Esophagus mucosa (tissue), 1 donor: ENCODE measurements at places on chromosomes 5 and 9. TPM values are rescaled to one million over a fixed set of nuclear protein-coding genes. Genes with fewer than 3 reads are reported as not detected.

TXNDC8 gene
- total RNA-seq, result not detected

MARCOL gene
- not detected for total RNA-seq

INSL4 gene
- total RNA-seq, result not detected

ADAMTS2 gene
- total RNA-seq, result 3.5 TPM

GRM6 gene
- total RNA-seq, result not detected

DRD1 gene
- total RNA-seq, result not detected

HEMGN gene
- total RNA-seq, result not detected

ATG12 gene
- 18.5 TPM for total RNA-seq

PANK3 gene
- total RNA-seq, result 57.7 TPM

LAMC3 gene
- total RNA-seq, result 0.52 TPM

CBY3 gene
- not detected for total RNA-seq

CATSPER3 gene
- 0.40 TPM for total RNA-seq

SHOC1 gene
- 0.56 TPM for total RNA-seq

LCNL1 gene
- 0.20 TPM for total RNA-seq

ZNF618 gene
- total RNA-seq, result 2.0 TPM

SPATA31D4 gene
- not detected for total RNA-seq

PRRT1B gene
- total RNA-seq, result not detected

TNFSF15 gene
- 1.7 TPM for total RNA-seq

GM2A gene
- 118 TPM for total RNA-seq

PCDHGA12 gene
- total RNA-seq, result 1.5 TPM

LVRN gene
- total RNA-seq, result 0.08 TPM

TICAM2 gene
- 1.2 TPM for total RNA-seq

PWWP2A gene
- total RNA-seq, result 9.6 TPM

S1PR3 gene
- total RNA-seq, result 2.2 TPM

GLRA1 gene
- not detected for total RNA-seq

DDX4 gene
- not detected for total RNA-seq

TTC39B gene
- total RNA-seq, result 26.2 TPM

TPPP gene
- 3.3 TPM for total RNA-seq

FAM200C gene
- 0.76 TPM for total RNA-seq

SLC6A3 gene
- 0.16 TPM for total RNA-seq

C5orf52 gene
- not detected for total RNA-seq

GARNL3 gene
- total RNA-seq, result 3.1 TPM
